Right lobe of liver (tissue), 6 donors: ENCODE measurements at places on chromosomes 2 and 18. TPM values are rescaled to one million over a fixed set of nuclear protein-coding genes. Genes with fewer than 3 reads are reported as not detected.
A peak's percentile ranks its signal among the peaks of the same experiment; 100 is the strongest.

DNA sequence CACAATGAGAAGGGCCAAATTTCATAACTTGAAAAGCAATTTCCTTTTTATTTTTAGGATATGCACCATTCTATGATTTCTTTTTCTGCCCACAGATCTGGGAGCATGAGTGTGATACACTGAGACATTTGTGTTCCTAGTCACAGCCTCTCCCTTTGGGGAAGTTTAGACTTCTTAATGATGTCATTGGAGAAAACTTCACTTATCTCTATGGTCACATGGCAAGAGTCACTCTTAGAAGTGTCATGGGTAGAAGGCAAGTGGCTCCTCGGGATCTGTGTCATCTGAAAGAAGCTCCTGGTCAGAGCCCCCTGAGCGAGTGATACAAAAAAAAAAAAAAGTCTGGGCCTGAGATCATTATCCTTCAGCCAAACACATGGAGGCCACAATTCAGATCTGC lies 62.5 kb upstream of the LGALSL start:
- no peak for DNase-seq
- H3K27me3 ChIP-seq, result no peaks in the 10 kb centered on the region
- H3K4me1 ChIP-seq, result no peaks in the 10 kb centered on the region
- no peaks in the 10 kb centered on the region for H3K36me3 ChIP-seq

- no peaks in the 10 kb centered on the region for H3K36me3 ChIP-seq
- H3K4me1 ChIP-seq, result no peaks in the 10 kb centered on the region
- H3K4me3 ChIP-seq, result no peak overlapping the region
- H3K27ac ChIP-seq, result no peak overlapping the region
- peak; percentile 1 for DNase-seq
Observed at GRCh38 chr2:26521054-26521912, 43.4 kb upstream of the OTOF start.

- H3K4me1 ChIP-seq, result no peaks in the 10 kb centered on the region
- no peaks in the 10 kb centered on the region for H3K27me3 ChIP-seq
- H3K27ac ChIP-seq, result no peak overlapping the region
- H3K36me3 ChIP-seq, result no peaks in the 10 kb centered on the region
- H3K4me3 ChIP-seq, result no peak overlapping the region
Observed at GRCh38 chr2:19775315-19775714, 126.5 kb downstream of the TTC32 start.

- no peak overlapping the region for H3K4me3 ChIP-seq
- no peak for DNase-seq
- no peaks in the 10 kb centered on the region for H3K27me3 ChIP-seq
Observed at GRCh38 chr2:132884705-132885104, 214.7 kb upstream of the LYPD1 start.

- no peak overlapping the region for H3K27ac ChIP-seq
- no peak for DNase-seq
- no peak overlapping the region for H3K4me3 ChIP-seq
- H3K36me3 ChIP-seq, result peaks cover 30% of the 10 kb centered on the region
- H3K27me3 ChIP-seq, result no peaks in the 10 kb centered on the region
- peaks cover 58% of the 10 kb centered on the region for H3K4me1 ChIP-seq
Observed at GRCh38 chr2:54638774-54639187, 84.7 kb upstream of the EML6 start.

GRCh38 chr18:6521803-6522418 lies 107.2 kb upstream of the L3MBTL4 start:
- no peak overlapping the region for H3K27ac ChIP-seq
- H3K27me3 ChIP-seq, result no peaks in the 10 kb centered on the region
- no peaks in the 10 kb centered on the region for H3K4me1 ChIP-seq

DNA sequence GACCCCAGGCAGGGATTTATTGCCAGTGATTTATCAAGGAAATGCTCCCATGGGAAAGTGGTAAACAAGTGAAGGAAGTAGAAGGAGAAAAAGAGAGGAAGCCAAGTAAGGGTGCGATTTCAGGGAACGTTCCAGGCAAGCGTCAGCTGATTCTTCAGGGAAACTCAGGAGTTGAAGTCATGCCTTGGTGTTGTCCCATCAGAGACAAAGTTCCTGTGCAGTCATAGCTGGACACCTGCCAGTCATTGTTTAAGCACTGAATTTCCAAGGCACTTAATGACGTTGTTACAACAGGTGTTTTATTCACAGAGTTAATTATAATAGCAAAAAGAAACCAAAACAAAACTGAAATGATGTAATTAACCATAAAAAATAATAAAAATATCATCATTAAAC lies 381.8 kb upstream of the CRIM1 start:
- no peaks in the 10 kb centered on the region for H3K27me3 ChIP-seq
- no peak for DNase-seq
- no peak overlapping the region for H3K4me3 ChIP-seq
- H3K36me3 ChIP-seq, result no peaks in the 10 kb centered on the region
- no peak overlapping the region for H3K27ac ChIP-seq

- DNase-seq, result no peak
- no peaks in the 10 kb centered on the region for H3K27me3 ChIP-seq
- H3K27ac ChIP-seq, result no peak overlapping the region
- no peak overlapping the region for H3K4me3 ChIP-seq
- no peaks in the 10 kb centered on the region for H3K4me1 ChIP-seq
Observed at GRCh38 chr2:25594991-25595390, 78.4 kb downstream of the DTNB start.

The YWHAQ gene
- 70.4 TPM for total RNA-seq

The VWA3B gene
- 0.14 TPM for total RNA-seq

DNA sequence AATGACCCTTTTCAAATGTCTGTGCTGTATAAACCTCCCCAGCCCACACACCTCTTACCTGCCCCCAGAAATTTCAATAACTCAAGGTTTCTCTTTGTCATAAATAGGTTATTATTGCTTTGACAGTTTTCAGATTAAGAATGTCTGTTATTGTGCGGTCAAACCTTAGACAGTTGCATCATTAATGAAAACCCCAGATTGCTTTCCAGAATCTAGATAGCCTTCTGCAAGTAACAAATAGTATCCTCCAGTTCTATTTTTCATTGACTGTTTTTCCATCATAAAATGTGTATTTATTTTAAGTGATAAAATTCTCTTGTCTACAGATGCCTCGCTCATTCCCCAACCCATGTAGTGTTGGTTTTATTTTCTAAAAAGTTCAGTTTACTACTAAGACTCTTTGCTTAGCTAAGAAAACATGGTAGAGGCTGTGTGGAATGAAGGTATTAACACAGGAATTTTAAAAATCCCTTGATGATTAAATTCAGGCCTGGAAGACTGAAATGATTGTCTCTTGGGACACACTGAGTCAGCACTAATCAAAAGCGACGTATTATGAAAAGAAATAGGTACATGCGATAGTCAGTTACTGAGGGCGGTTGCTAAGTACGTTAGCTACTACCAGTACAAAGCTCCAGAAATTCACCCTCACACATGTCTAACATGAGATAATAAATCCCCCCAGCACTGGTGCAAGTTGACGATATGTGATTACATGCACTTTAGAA lies 38.4 kb upstream of the ITGAV start:
- H3K4me1 ChIP-seq, result no peaks in the 10 kb centered on the region
- no peak for DNase-seq
- H3K4me3 ChIP-seq, result no peak overlapping the region
- no peaks in the 10 kb centered on the region for H3K27me3 ChIP-seq
- H3K36me3 ChIP-seq, result no peaks in the 10 kb centered on the region

The REG3G gene
- not detected for total RNA-seq

The NEU2 gene
- not detected for total RNA-seq

- no peaks in the 10 kb centered on the region for H3K4me1 ChIP-seq
- H3K27me3 ChIP-seq, result no peaks in the 10 kb centered on the region
- H3K4me3 ChIP-seq, result no peak overlapping the region
- no peak for DNase-seq
- no peak overlapping the region for H3K27ac ChIP-seq
Observed at GRCh38 chr18:7059276-7059675, 58.3 kb downstream of the LAMA1 start.

DNA sequence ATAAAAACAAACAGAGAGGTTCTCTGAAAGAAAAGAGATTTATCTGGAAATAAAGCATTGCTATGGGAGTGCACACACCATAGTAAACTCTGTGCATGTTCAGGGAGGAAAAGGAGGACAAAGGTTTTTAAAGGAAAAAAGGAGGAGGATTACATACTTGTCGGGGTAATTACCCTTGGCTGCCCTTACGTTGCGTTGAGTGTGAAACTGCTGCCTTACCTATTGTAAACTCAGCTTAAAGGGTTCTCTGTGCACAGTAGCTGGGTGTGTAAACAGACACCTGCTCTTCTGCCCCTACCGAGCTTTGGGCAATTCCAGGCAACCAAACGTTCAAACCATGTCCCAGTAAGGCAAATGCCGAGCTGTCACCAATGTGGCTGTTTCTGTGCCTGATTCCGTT lies 29.6 kb upstream of the PXDN start:
- H3K4me1 ChIP-seq, result no peaks in the 10 kb centered on the region
- H3K27me3 ChIP-seq, result no peaks in the 10 kb centered on the region
- no peak overlapping the region for H3K4me3 ChIP-seq
- DNase-seq, result no peak
- no peak overlapping the region for H3K27ac ChIP-seq
- H3K36me3 ChIP-seq, result no peaks in the 10 kb centered on the region

- no peaks in the 10 kb centered on the region for H3K27me3 ChIP-seq
- no peaks in the 10 kb centered on the region for H3K36me3 ChIP-seq
- H3K27ac ChIP-seq, result no peak overlapping the region
- no peak overlapping the region for H3K4me3 ChIP-seq
- H3K4me1 ChIP-seq, result no peaks in the 10 kb centered on the region
Observed at GRCh38 chr2:111062417-111062816, 58.3 kb upstream of the BCL2L11 start.

GRCh38 chr2:127653421-127654083 lies 7.6 kb downstream of the GPR17 start:
- H3K4me1 ChIP-seq, result no peaks in the 10 kb centered on the region
- no peaks in the 10 kb centered on the region for H3K27me3 ChIP-seq
- no peak overlapping the region for H3K4me3 ChIP-seq
- H3K36me3 ChIP-seq, result peaks cover 21% of the 10 kb centered on the region
- no peak overlapping the region for H3K27ac ChIP-seq

DNA sequence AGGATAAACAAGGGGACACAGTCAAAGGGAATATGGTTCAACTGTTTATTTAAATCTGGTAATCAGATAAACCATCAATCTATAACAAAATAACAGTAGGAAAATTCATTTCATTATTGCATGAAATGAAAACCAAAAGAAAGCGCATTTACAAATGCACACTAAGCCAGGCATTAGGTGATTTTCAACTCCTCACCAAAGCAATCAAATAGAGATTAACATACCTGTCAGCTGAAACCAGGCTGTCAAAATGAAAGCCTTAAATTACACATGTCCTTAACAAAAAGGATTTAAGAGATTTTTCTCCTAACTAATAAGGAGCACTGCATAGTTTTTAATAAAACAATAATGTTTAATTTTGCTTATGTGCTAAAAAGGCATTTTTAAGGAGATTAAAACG lies 23.0 kb downstream of the STK39 start:
- no peaks in the 10 kb centered on the region for H3K4me1 ChIP-seq
- H3K4me3 ChIP-seq, result no peak overlapping the region
- H3K27ac ChIP-seq, result no peak overlapping the region
- no peak for DNase-seq

The MBD5 gene
- total RNA-seq, result 15.2 TPM

The EFR3B gene
- 0.20 TPM for total RNA-seq

The SMYD1 gene
- total RNA-seq, result not detected

DNA sequence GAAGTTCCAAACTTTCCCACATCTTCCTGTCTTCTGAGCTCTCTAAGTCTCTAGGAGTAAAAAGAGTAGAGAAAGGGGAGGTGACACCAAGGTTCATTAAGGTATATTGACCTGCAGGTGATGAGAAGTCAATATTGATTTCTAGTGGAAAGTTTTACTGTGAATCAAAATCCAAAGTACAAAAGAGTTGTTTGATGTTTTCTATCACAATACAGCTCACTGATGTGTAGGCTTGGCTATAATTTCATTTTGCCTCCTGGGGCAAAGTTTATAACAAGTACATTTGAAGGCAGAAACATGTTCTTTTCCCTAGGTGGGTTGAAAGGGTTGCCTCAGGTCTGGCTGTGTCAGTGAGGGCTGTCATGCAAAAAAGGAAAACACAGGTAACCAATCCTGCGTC lies 65.2 kb upstream of the LRPPRC start:
- H3K27ac ChIP-seq, result peak overlapping the region; percentile 73
- no peaks in the 10 kb centered on the region for H3K4me1 ChIP-seq
- H3K27me3 ChIP-seq, result no peaks in the 10 kb centered on the region
- DNase-seq, result no peak
- H3K4me3 ChIP-seq, result no peak overlapping the region

The AQP12A gene
- not detected for total RNA-seq

GRCh38 chr18:41391616-41392595 lies 563.1 kb upstream of the PIK3C3 start:
- H3K27ac ChIP-seq, result no peak overlapping the region
- no peak overlapping the region for H3K4me3 ChIP-seq
- no peak for DNase-seq
- H3K36me3 ChIP-seq, result no peaks in the 10 kb centered on the region

The NGEF gene
- total RNA-seq, result 16.4 TPM

GRCh38 chr2:226561962-226562361 lies 237.7 kb downstream of the IRS1 start:
- H3K27ac ChIP-seq, result no peak overlapping the region
- H3K36me3 ChIP-seq, result no peaks in the 10 kb centered on the region
- DNase-seq, result no peak
- no peaks in the 10 kb centered on the region for H3K4me1 ChIP-seq
- H3K4me3 ChIP-seq, result no peak overlapping the region

The CCL20 gene
- 111 TPM for total RNA-seq

GRCh38 chr2:88659538-88659915 lies 31.9 kb upstream of the RPIA start:
- H3K36me3 ChIP-seq, result no peaks in the 10 kb centered on the region
- H3K4me1 ChIP-seq, result no peaks in the 10 kb centered on the region
- H3K4me3 ChIP-seq, result no peak overlapping the region
- peak overlapping the region; percentile 45 for H3K27ac ChIP-seq

- no peaks in the 10 kb centered on the region for H3K36me3 ChIP-seq
- H3K4me3 ChIP-seq, result no peak overlapping the region
- H3K27me3 ChIP-seq, result no peaks in the 10 kb centered on the region
- DNase-seq, result no peak
Observed at GRCh38 chr2:85988175-85988913, 99.6 kb upstream of the ST3GAL5 start.
